ENCODE measurements at places on chromosomes 11 and 22. TPM values are rescaled to one million over a fixed set of nuclear protein-coding genes. Genes with fewer than 3 reads are reported as not detected.

The CFAP68 gene
- total RNA-seq, result 26.5 TPM

The GAB4 gene
- not detected for total RNA-seq

The NRIP3 gene
- total RNA-seq, result 0.94 TPM

The C22orf23 gene
- total RNA-seq, result not detected

The LDHAL6A gene
- total RNA-seq, result not detected

The MIOX gene
- 0.43 TPM for total RNA-seq

The NXPE2 gene
- total RNA-seq, result 0.26 TPM

The USP2 gene
- 0.58 TPM for total RNA-seq

The TMEM132A gene
- total RNA-seq, result 22.2 TPM

The MUC5AC gene
- not detected for total RNA-seq

The CDC45 gene
- total RNA-seq, result 3.1 TPM
